BE2C (cell line): ENCODE measurements at places on chromosomes 12 and 14.

DNA sequence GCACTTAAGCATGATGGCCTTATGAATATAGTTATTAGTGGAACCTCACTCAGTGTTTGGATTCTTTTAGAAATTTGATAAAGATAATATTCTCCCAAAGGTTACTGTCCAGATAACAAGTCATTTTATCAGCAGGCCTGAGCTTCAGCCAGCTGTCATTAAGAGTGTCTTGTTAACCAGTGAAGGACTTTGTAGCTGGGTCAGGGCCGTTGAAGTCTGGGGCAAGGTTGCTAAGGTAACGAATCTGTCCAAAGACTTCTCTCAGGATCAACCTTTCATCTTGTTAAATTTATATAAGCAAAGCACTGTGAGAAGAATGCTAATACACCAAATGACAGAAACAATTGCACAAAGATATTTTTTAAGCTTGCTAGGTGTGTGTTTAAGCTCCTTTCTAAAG lies 271.3 kb upstream of the TMPO start:
- DNase-seq: no peak

DNA sequence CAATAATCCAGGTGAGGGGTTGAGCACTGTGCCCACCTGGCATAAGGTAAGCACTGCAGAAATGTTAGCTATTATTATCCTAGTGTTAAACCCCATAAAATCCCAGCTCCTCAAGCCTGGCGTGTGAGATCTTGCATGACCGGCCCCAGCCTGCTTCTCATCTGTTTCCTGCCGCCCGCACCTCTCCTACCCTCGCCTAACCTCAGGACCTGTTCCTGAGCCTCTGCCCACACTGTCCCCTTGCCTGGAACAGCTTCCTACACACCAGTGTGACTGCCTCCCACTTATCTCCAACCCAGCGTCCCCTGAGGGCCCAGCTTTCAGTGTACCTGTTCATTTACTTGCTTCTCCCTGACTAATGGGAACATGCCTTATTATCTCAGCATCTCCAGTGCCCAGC lies 24.7 kb downstream of the ISCA2 start:
- no peak for DNase-seq

- DNase-seq: no peak
Observed at GRCh38 chr14:53692451-53692850, 264.2 kb downstream of the BMP4 start.

DNA sequence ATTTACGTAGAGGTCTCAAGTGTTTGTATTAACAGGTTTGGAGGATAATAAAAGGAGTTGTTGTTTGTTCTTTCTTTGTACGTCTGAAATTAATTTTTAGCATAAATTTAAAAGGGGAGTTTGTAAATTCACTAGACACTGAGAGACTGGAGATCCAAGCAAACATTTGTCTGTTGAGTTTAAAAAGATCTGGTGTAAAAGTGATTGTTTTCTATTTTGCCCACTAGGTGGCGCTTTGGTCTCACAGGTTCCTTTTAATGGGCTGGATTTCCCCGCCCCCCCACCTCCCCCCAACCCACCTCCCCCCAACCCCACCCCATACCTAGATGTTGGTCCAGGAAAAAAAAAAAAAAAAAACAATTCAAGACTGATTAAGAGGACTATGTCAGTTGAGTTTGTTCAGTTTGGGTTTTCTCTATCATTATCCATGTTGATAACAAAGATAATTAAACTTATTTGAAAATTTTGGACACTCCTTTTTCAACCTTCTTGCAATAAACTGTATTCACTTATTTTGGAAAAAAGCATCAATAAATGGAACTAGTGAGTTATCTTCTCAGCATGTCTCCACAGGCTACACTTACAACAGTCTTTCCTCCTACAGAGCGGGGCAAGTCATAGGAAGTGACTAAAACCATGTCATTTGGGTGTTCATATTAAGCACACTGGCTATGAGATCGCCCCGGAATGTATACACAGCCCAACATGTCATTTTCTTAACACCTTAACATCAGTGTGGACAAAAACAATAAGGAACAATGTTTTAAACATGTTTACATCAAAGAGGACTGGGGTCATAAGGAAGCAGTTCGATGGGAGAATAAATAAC lies 841.1 kb downstream of the NRXN3 start:
- peak; percentile 13 for DNase-seq

GRCh38 chr14:73627151-73627558 lies 14.8 kb downstream of the ACOT6 start:
- DNase-seq: no peak

DNA sequence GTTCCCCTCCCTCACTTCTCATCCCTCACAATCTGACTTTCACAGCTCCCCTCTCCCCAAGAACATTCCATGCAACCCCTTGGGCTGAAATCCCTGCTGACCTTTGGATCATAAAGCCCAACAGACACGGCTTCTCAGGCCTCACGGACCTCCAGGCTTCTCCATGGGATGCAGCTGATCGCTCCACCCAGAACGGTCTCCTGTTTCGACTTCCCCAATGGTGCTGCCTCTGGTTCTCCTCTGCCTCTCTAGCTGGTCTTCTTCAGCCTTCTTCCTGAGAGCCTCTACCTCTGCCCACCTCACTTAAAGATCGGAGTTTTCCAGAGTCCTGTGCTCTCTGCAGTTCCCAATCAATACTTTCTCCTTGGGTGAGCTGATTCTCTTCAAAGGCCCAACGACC lies 17.8 kb upstream of the PRMT8 start:
- no peak for DNase-seq

- DNase-seq: no peak
Observed at GRCh38 chr14:101084436-101084826, 180.9 kb upstream of the RTL1 start.

DNA sequence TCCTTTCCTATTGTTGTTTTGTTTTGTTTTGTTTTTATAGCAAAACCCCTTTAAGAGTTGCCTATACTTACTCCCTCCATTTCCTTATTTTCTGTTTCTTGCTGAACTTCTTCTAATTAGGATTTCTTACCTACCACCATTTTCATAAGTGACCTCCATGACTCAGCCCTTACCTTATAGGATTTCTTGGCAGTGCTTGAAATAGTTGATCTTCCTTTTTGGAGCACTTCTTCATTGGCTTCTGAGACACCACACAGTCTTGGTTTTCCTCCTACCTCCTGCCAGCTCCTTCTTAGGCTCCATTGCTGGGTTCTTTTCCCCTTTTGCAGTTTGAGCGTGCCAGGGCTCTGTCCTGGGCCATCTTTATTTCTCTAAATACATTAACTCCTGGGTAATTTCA lies 23.4 kb upstream of the EID3 start:
- no peak for DNase-seq

GRCh38 chr12:40566271-40566670 lies 126.0 kb upstream of the CNTN1 start:
- no peak for DNase-seq
